Stimulated activated CD4-positive, alpha-beta T cell treated with anti-CD3 and anti-CD28 coated beads, Interleukin-1b, Interleukin-23, amount 100 ng/mL, for 4 hours (primary cell): ENCODE measurements at places on chromosomes 11 and 22.

DNA sequence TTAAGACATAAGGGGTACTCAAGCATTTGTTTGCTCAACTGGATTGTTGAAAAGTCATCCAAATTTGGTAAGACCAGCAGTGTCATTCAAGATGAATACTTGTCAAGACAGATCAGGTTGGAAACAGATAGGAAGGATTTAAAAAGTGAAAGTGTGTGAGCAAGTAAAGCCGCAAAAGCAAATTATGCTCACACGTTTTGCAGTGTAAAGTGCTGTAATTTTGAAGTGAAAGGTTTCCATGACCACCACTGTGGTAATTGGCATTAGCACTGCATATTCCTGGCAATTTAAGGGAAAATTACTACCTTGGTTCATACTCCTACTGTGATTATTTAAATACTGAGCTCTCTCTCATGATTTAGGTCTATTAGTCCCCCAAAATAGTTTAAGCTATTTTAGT lies 704.1 kb upstream of the CCDC179 start:
- no peak for DNase-seq

DNA sequence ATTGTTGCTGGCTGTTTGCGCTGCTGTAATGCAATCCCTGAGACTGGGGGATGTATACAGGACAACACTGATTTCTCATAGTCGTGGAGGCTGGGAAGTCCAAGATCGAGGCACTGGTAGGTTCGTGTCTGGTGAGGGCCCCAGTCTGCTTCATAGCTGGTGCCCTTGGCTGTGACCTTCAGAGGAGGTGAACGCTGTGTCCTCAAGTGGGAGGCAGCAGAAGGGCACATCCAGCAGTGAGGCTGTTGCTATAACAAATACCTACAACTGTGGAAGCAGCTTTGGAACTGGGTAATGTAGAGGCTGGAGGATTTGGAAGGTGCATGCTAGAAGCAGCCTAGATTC lies 21.3 kb downstream of the KRTAP5-5 start:
- DNase-seq = no peak

DNA sequence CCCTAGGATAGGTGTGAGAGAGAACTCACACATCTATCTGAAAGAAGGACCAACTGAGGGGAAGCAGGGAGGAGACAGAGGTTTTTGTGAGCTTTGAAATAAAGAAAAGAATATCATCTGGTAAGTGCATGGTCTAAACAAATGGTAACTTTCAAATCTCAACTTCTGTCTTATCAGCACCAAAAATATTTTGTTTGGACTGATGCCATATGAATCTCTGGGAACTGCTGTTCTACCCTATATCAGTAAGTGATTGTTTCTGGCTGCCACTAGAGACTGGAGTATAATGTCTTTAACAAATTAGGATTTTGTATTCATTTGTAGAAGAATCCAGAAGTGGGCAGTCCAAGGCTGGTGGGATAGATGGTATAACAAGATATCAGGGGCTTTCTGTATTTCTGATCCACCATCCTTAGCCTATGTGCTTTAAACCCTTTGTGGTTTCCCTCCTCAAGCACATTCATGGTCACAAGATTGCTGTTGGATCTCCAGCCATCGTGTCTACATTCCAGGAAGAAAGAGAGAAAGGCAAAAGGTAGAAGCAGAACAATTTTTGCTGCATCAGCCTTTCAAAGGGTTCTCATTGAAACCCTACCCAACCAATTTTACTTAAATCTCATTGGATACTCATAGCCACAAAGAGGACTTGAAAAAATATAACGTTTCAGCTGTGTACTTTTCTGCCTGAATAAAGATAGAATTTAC lies 4.7 kb downstream of the HEPHL1 start:
- no peak for DNase-seq

- DNase-seq = no peak
Measured at GRCh38 chr11:87101956-87102580, 64.3 kb downstream of the TMEM135 start.

DNA sequence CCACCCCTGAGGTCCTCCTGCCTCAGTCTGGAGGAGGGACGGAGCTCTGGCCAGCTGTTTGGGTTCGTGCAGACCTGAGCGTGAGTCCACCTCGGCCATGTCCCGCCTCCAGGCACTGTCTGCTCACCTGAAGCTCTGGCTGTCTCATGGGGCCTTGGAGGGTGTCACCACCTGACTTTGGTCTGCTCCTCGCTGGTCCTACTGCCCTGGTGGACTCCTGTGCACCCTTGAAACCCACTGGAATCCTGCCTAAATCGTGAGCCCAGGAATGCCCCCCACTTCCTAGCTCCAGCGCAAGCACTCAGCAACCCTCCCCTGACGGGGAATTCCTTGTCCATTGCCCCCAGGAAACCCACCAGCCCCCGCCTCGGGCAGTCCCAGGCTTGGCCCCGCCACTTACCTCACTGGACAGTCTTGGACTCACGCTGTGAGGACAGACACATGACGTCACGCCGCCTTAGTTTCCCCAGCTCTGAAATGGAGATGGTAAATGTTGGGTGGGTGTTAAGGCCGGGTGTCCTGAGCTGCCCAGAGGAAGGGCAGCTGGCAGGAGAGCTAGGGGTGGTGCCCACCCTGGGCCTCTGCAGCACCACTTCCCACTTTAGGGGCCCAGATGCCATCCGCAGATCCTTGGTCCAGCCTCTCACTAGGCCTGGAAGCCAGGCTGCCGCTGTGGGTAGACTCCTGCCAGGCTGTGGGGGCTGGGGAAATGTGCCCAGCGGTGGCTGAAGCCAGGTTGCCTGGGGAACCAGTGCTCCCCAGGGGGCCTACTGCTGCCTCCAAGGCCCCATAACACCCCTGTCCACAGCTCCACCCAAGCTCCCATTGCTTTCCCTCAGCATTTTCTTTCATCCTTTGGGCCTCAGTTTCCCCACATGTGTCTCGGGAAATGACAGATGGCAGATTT lies 18.2 kb upstream of the TBX1 start:
- DNase-seq = no peak

- no peak for DNase-seq
Measured at GRCh38 chr11:3000032-3000961, 8.2 kb upstream of the NAP1L4 start.

- no peak for DNase-seq
Measured at GRCh38 chr11:120517390-120517761, 5.8 kb downstream of the GRIK4 start.

DNA sequence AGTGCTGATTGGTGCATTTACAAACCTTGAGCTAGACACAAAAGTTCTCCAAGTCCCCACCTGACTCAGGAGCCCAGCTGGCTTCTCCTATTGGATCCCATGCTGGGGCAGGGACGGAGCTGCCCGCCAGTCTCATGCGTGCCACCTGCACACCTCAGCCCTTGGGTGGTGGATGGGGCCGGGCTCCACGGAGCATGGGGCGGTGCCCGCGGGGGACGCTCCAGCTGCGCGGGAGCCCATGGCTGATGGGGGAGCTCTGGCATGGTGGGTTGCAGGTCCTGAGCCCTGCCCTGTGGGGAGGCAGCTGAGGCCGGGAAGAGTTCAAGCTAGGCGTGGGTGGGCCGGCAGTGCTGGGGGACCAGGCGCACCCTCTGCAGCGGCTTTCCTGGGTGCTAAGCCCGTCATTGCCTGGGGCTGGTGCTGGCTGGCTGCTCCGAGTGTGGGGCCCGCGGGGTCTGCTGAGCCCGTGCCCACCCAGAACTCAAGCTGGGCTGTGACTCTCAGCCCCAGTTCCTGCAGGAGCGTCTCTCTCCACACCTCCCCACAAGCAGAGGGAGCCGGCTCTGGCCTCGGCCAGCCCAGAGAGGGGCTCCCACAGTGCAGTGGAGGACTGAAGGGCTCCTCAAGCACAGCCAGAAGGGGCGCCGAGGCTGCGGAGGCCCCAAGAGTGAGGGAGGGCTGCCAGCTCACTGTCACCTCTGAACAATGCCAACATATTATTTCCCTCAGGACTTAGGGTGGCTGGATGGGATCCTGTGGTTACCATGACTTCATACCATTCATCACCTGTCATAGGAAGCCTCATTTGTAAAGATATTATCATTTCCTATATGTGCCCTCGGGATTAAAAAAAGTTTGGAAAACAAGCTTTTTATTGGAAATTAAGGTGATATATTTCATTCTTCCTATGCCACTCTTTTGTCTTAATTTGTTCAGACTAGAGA lies 688.7 kb downstream of the ETS1 start:
- DNase-seq = no peak

GRCh38 chr11:68710409-68710808 lies 26.1 kb downstream of the GAL start:
- no peak for DNase-seq

DNA sequence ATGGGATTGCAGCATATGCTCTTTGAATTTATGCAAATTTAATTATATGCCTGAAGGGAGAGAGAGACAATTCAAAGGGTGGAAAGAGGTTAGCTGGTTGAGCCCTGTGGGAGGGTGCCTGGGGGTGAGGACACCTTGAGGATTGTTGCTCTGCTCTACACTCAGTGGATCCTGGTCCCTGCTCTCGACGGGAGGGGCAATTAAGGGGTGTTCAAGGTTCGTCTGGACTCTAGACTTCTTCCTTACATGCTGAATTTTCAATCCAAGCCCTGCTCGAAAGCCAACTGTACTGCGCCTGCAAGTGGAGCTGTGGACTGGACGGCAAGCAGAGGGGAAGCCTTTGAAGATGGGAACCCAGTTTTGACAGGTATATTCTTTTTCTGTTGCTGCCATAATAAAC lies 15.5 kb upstream of the OR5M11 start:
- DNase-seq = no peak

DNA sequence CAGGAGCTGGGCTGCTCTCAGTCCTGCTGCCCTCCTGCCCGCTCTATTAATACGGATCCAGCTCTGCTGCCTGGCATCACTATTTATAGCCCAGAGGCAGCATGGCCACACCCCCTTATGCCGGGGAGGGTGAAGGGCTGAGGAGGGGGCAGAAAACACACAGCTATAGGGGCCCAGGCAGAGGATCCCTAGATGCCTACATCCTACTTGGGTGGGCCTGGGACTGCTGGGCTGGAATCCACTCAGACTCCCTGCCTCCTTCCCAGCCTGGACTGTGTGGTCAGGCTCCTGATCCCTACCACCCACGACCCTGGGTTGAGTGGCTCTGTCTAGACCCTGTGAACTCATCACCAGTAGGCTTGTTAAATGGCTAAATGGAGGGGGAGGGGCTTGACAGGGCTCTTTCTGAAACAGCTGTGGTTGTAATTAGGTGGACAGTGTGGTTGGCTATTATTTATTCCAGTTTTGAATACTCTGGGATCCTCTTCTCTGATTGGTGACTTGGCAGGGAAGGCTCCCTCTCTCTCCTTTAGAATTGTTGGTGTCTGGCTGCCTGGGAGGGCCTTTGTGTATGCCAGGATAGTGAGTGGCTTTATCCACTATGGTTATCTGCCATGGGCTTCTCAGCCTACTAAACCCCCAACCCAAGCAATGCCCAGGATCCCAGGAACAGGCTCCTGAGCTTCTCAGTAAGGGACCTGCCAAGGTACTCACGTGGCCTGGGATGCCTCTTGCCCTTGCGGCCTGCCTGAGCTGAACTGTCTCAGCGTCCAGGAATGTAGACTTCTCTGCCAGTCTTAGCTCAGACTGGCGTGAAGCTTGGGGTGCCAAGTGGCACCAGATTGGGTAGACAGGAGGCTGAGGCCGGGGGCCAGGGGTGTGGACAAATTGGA lies 15.2 kb downstream of the PHLDB1 start:
- no peak for DNase-seq

DNA sequence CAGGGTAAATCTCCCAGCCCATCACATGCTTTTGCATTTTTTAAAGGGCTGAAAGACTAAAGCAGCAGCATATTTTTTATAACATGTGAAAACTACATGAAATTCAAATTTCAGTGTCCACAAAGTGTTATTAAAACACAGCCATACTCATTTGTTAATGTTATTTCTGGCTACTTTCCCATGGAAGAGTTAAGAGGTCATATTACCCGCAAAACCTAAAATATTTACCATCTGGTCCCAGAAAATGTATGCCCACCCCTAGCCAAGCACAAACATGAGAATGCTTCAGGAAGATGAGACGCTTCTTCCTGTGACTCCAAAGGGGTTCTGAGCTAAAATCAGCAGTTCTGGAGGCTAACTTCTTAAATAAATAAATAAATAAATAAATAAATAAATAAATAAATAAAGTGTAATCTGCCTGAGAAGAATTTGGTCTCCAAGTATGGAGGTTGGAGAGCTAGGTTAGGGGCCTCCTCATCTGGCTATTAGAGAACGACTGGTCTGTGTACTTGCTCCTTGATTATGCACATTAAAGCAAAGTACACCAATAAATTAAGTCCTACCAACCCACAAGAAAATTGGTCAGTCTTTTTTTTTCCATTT lies 9.7 kb downstream of the IMMP1L start:
- no peak for DNase-seq

DNA sequence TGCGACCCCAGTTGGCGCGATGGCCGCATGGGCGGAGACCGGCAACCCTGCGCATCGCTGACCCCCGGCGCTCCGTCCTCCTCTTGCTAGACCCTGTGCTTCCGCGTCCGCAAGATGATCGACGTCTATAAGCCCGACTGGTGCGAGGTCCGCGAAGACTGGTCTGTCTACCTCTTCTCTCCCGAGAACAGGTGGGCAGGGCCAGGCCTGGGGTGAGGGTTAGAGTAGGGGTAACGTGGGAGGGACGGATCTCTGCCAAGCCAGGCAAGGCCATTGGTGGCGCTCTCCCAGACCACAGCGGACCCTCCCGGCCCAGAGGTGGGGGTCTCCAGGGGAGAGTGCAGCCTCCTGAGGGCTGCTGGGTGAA lies 92.1 kb downstream of the CACNA1I start:
- no peak for DNase-seq

- no peak for DNase-seq
Measured at GRCh38 chr22:39240831-39241793, 3.7 kb downstream of the PDGFB start.

DNA sequence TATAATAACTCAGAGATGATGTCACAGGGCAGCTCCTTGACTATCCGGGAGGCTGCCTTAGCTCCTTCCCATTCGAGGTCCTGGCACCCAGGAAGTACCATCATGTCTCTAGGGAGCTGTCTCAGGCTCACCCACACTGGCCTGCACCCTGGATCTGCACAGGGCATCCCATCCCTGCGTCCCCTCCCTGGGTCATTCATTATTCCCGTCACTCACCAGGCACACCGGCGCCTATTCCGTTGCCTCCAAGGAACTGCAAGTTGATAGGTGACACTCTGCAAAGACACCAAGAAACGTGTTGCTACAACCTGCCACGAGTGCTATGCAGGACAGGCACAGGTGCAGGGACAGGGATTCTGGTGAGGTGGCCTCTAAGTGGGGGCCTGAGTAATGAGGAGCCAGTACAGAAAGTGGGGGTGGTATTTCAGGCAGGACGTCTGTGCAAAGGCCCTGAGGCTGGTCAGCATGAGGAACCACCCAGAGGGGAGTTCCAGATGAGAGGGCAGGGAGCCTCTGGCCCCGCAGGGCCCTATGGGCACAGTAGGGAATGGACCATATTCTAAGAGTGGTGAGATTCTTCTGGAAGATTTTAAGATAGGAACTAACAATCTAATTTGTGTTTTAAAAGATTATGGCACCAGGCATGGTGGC lies 71.6 kb upstream of the SHANK2 start:
- no peak for DNase-seq

GRCh38 chr22:27602390-27602789 lies 199.2 kb downstream of the MN1 start:
- no peak for DNase-seq

- DNase-seq = no peak
Measured at GRCh38 chr22:23574877-23575276, 5.2 kb downstream of the IGLL1 start.

- no peak for DNase-seq
Measured at GRCh38 chr22:31333641-31334040, 12.5 kb downstream of the PATZ1 start.

GRCh38 chr11:71372693-71373657 lies 75.2 kb downstream of the DHCR7 start:
- no peak for DNase-seq

GRCh38 chr11:119362741-119363080 lies 16.2 kb upstream of the MFRP start:
- DNase-seq = no peak
